Articular chondrocyte of knee joint (primary cell): ENCODE measurements at places on chromosomes 6 and 20. TPM values are rescaled to one million over a fixed set of nuclear protein-coding genes. Genes with fewer than 3 reads are reported as not detected.

The METTL24 gene
- 0.39 and 0.97 TPM in 2 replicates for total RNA-seq

The RAB32 gene
- 123 and 133 TPM in 2 replicates for total RNA-seq

The TPMT gene
- total RNA-seq = 20.1 and 20.4 TPM in 2 replicates

The SPTLC3 gene
- 36.5 and 48.1 TPM in 2 replicates for total RNA-seq

The ZNF391 gene
- total RNA-seq = 4.3 and 5.7 TPM in 2 replicates

The CABLES2 gene
- total RNA-seq = 1.6 and 2.2 TPM in 2 replicates

The RNF5 gene
- total RNA-seq = 23.9 and 32.4 TPM in 2 replicates

The LTB gene
- not detected in 2 replicates for total RNA-seq

The CST4 gene
- not detected in 2 replicates for total RNA-seq

The TCFL5 gene
- total RNA-seq = 15.2 and 17.9 TPM in 2 replicates

The PLG gene
- total RNA-seq = not detected in 2 replicates

The PROCR gene
- 44.2 and 60.6 TPM in 2 replicates for total RNA-seq
